Fibroblast of villous mesenchyme (primary cell): ENCODE measurements at places on chromosomes 11 and 22. TPM values are rescaled to one million over a fixed set of nuclear protein-coding genes. Genes with fewer than 3 reads are reported as not detected.
A peak's percentile ranks its signal among the peaks of the same experiment; 100 is the strongest.

GRCh38 chr22:48357196-48357595 is 1470.5 kb downstream of the BRD1 start:
- DNase-seq: no peak

Gene TH
- not detected in 2 replicates for total RNA-seq

Gene FAM111B
- 12.1 and 12.2 TPM in 2 replicates for total RNA-seq

DNA sequence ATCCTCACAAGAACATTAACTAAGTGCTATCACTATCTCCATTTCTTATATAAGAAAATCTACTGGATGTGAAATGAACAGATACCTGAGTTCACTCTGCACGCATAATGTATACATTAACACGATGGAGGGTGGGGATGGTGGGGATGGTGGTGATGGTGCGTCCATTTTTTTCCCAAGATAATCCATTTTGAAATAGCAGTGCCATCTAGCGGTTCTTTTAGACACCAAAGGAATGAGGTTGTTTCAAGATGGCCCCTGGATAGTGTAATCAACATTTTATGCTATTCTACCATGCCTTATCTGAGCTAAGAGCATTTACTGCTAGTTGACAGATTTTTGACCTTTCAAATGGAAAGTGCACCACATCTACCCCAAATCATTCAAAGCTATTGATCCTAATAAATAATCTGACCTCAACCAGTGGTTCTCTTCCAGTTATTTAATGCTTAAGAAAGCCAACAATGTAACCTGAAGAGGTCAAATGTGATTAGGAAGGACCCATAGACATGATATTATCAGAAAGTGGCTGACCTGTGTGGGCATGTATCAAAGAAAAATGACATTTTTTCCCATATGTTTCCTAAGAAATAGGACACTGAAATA is 714.7 kb upstream of the TENM4 start:
- DNase-seq: peak; percentile 11

DNA sequence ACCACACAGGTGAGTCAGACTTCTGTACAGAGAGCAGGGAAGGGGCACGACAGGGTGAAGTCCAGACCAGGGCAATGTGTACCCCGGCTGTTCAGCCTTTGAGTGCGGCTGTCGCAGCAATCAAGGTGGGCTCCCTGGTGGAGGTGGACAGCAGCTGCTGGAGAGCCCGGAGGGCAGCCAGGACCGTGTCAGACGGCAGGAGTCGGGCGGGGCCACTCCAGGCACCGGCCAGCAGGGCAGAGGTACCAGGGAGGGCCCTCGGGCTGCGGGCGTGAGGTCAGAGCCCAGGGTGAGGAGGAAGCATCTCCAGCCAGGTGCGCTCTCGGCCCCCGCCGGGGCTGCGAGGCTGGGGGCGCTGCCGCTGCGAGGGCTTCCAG is 802 bp upstream of the PIM3 start:
- DNase-seq: no peak

GRCh38 chr11:76724171-76724768 is 53.7 kb upstream of the LRRC32 start:
- DNase-seq: no peak

GRCh38 chr11:132680584-132680983 is 851.7 kb downstream of the OPCML start:
- DNase-seq: no peak

DNA sequence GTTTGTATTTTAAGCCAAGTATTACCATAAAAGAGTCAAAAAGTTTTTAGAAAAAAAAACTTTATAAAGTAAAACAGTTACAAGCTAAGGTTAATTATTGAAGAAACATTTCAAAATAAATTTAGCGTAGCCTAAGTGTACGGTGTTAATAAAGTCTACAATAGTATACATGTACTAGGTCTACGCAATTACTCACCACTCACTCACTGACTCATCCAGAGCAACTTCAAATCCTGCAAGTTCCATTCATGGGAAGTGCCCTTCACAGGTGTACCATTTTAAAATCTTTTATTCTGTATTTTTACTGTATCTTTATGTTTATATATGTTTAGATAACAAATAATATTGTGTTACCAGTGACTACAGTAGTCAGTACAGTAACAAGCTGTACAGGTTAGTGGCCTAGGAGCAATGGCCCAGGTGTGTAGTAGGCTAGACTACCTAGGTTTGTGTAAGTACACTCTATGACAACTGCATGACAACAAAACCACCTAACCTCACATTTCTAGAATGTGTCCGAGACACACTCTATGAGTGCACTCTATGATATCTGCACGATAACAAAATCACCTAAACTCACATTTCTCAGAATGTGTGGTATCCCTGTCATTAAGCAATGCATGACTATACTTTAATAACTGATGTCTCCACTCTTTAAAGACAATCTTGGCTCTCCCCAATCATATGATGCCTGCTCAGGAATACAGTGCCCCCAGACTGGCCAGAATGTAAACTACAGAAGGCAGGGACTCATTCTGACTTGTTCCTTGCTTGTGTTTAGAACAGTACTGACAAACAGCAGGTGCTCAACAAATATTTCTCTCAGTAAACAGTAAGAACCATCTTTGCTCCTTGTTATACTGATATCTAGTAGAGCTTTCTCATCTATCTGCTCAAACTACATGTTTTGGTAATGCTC is 21.2 kb downstream of the KMT5B start:
- DNase-seq: no peak

Gene SCN4B
- total RNA-seq: not detected in 2 replicates

DNA sequence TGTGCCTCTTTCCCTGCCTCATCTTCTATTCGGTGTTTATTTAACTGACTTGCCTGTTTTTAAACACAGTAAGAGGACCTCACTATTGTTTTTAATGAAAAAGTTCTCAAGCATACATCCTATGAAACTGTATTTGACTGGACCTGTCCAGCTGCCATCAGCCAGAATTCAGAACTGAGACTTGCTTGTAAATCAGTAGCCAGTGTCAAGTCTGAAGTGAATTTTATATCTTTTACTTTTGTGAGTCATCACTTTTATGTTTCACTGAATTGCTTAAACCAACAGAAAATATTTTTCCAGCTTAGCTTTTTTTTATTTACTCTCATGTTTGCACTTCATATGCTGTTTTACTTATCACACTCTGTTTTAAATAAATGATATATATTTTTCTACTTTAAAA is 88.3 kb downstream of the LUZP2 start:
- DNase-seq: no peak

Gene BIRC2
- total RNA-seq: 63.5 and 108 TPM in 2 replicates

Gene OR52N5
- total RNA-seq: under 0.01 TPM in 1 of 2 replicates, not detected in the other
